AML-193 (cell line): ENCODE measurements at places on chromosomes 16 and 17.

- DNase-seq = no peak
Measured at GRCh38 chr17:75403131-75403530, 2.3 kb downstream of the GRB2 start.

DNA sequence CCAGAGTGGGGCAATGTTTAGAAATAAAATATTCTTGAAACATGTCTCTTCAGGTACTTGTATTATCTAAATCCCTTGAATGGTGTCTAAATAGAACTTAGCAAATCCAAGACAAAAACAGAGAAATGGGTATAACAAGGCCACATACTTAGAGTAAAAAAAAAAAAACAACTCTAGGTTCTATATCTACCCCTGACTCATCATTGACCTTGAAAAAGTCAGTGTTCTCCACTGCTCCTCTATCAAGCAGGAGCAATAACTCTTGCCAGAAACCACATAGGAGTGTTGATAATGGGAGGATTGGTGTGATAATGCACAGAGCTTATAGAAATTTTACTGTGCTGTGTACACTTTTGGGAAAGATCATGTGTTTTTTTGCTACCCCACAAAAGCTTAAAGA, 296.6 kb upstream of the PMFBP1 start:
- no peak for DNase-seq

- no peak for DNase-seq
Measured at GRCh38 chr17:63587770-63588169, 12.9 kb upstream of the TACO1 start.

DNA sequence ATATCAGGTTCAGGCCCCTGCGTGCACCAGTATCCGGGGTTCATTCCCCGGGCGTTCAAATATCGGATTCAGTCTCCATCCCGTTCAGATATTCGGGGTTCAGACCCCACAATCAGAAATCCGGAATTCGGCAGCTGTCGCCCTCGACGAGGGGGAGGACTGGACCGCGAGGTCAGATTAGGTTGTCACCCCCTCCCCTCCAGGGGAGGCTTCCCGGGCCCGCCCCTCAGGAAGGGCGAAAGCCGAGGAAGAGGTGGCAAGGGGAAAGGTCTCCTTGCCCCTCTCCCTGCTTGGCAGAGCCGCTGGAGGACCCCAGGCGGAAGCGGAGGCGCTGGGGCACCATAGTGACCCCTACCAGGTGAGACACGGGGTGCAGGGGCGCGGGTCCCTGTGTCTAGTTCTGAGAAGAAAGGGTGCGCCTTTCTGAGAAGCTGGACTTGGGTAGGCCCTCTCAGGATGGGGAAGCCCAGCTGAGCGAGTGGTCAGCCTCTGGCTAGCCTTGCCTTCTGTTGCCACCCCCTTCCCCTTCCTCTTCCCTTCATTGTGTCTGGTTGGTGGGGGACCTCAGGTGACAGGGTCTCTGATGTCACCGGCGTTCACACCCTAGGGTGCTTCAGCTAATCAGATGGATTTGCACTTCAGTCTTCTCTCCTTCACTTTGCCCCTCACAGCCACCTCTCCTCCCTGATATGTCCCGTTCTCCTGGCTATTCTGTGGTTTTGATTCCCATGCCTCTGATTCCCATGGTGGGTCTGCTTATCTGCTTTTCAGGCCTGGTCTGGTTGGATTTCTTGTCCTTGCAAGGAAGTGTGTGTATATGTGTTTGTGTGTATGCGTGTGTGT, 844 bp downstream of the TAOK2 start:
- peak; percentile 41 for DNase-seq

DNA sequence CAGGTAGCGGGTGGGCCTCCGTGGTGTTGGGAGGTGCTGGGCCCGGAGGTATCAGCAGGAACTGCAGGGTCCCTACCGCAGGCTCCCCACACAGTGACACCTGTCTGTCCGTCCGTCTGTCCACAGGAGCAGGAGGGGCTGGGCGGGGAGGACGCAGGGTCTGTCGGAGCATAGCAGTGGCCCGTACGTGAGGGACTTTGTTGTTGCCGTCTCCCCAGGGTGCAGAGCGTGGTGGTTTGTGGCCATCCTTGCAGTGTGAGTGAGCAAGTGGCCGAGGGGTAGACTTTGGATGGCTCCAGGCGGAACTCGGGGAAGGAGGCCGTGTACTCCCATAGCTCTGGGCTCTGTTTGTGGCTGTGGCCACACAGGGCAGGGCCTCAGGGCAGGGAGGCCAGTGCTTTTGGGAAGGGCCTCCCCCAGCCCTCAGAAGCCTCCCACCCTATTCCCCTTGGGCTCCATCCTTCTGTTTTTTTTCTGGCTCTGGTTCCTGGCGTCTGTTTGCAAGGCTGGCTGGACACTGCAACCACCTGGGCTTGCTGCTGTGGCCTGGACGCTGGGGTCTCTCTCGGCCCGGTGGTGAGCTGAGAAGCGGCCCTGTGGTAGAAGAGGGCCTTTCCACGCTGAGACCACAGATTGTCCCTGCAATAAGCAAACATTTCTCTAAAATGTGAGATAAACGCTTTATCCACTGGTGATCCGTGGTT, 41.0 kb upstream of the ZNF750 start:
- no peak for DNase-seq

DNA sequence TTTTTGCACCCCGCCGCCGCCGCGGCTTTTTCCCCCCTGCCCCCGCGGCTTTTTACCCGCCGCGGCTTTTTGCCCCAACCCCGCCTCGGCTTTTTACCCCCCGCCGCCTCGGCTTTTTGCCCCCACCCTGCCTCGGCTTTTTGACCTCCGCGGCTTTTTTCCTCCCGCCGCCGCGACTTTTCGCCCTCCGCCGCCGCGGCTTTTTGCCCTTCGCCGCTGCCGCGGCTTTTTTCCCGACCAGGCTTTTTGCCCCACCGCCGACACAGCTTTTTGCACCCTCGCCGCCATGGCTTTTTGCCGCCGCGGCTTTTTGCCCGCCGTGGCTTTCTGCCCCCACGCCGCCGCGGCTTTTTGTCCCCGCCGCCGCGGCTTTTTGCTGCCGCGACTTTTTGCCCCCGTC, 137.0 kb upstream of the TP53TG3D start:
- no peak for DNase-seq

GRCh38 chr17:4490637-4491061, 8.0 kb upstream of the SPNS2 start:
- no peak for DNase-seq

DNA sequence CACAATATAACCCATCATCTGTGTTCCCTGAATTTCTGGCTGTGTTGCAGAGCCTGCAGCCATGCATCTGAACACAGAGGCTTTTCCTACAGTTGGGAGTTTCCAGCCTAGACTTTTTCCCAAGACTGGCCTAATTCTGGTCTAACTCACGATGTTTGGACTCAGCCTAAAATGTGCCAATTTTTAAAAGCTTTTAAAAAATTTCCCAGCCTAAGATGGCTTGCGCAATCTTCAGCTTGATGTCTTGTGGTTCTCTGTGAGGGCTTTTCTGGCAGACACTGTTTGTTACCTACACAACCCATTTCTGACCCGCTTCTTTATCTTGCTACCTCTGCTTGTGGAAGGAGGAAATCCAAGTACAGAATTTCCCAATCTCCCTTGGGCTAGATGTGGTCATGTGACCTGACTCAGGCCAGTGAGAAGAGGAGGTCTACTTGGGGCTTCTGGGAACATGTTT, 72.7 kb upstream of the GAS7 start:
- DNase-seq = no peak

GRCh38 chr17:30340801-30341356, 7.0 kb upstream of the TMIGD1 start:
- DNase-seq = no peak

DNA sequence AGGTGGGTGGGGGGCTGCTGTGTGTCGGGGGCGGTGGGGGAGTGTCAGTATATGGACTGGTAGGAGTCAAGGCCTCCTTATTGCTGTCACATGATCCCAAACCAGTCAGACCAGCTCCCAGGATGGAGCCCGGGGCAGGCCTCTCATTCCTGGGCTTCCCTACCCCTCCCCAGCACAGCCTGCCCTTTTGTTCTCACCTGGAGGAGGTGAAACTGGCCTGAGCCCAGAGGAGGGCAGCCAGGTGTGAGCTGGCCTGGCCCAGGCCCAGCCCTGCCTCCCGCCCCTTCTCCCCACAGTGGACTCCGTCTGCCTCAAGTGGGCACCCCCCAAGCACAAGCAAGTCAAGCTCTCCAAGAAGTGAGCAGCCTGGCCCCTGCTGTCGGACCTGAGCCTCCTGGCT, 4.6 kb downstream of the PRSS8 start:
- DNase-seq = no peak

GRCh38 chr17:83099086-83099555, 19.7 kb downstream of the METRNL start:
- DNase-seq = no peak

- DNase-seq = no peak
Measured at GRCh38 chr16:50781043-50781442, 39.2 kb downstream of the CYLD start.

- no peak for DNase-seq
Measured at GRCh38 chr17:70661342-70662222, 492.2 kb downstream of the KCNJ2 start.

DNA sequence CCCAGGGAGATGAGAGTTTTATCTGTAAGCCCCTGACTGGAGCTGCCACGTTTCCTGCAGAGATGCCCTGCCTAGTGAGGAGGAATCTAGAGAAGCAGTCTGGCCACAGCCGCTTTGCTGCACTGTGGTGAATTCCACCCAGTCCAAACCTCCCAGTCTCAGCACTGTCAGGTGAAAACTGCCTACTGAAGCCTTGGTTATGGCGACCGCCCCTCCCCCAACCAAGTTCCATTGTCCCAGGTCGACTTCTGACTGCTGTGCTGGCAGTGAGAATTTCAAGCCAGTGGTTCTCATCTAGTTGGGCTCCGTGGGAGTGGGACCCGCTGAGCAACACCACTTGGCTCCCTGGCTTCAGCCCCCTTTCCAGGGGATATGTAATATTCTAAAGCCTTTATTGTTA, 10.2 kb upstream of the LYZL6 start:
- DNase-seq = no peak

DNA sequence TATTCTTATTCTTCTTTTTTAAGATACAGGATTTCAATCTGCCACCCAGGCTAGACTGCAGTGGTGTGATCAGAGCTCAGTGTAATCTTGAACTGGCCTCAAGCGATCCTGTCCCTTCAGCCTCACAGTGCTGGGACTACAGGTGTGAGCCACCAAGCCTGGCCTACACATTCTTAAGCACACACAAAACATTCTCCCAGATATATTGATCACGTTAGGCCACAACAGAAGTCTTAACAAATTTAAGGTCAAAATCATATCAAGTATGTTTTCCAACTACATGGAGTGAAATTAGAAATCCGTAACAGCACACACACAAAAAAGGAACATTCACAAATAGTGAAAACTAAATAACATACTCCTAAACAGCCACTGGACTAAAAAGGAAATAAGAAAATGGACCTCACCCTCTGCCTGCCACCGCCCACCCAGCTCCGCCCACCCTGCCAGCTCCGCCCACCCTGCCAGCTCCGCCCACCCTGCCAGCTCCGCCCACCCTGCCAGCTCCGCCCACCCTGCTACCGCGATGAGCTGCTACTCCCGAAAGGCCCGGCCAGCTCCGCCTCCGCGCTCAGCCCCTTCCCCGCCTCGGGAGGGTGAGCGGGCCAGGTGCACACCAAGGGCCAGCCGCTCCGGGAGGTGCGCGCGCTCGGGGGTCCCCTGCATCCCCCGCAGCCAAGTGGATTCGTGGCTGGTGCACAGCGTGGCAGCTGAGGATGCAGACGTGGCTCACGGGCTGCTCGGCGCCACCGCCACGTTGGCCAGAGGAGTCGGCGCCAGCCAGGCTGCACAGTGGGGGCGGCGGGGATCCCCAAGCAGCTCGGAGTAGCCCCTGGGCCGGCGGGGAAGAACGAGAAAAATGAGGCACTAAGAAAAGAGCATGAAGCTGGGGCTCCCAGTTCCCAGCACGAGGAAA, 41.2 kb downstream of the C16orf87 start:
- DNase-seq = no peak

GRCh38 chr17:59367657-59368045, 36.2 kb downstream of the YPEL2 start:
- no peak for DNase-seq

DNA sequence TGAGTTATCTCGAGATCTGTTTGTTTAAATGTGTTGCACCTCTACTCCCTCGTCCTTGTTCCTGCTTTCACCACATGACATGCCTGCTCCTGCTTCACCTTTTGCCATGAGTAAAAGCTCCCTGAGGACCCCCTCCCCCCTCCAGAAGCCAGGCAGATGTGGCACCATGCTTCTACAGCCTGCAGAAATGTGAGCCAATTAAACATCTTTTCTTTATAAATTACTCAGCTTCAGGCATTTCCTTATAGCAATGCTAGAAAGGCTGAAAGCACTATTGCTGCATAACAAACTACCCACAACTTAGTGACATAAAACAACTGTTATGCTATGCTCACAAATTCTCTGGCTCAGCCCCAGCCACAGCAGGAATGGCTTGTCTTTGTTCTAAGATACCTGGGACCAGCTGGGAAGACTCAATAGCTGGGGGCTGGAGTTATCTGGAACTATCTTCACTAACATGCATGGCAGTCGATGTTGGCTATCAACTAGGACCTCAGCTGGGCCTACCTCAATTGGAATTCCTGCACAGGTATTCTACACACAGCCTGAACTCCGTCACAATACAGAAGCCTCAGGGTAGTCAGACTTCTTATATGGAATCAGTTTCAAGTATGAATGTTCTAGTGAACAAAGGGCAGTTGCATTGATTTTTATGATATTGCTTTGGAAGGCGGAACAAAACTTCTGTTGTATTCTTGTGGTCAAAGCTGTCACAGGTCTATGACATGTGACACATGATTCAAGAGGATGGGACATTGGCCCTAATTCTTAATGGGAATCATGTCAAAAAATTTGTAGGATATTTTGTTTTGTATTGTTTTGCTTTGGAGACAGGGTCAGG, 186.0 kb upstream of the PIRT start:
- no peak for DNase-seq

GRCh38 chr17:40219594-40220338, 662 bp downstream of the WIPF2 start:
- peak; percentile 36 for DNase-seq

DNA sequence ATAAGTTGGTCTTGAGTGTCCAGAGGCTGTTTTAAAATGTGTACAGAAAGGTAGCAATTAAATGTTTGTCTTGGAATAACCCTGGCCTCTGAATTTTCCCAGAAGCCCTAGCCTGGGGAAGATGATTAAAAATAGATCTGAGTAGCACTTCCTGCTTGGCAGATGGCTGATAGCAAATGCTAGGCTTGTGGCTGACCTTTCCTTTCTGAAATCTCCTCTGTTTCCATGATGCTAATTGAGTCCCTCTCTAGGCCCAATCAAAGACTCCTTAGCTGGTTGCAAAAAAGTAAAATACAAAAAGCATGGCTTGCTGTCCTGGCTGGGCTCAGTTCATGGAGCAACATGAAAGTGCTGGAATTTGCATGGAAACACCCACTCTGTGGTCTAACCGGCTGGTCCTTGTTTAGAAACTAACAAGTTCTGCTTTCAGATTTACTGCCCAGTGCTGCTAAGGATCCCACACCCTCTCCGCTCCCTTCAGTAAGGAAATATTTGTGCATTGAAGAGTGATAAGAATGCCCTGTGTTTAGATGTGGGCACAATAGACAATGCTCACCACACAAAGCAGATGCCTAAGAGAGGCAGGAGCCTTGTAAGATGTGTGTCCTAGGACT, 40.8 kb downstream of the YPEL2 start:
- DNase-seq = no peak
